Mesenchymal stem cell (in vitro differentiated cells and primary cell): ENCODE measurements at places on chromosomes 4 and X.

- no peak for DNase-seq
Observed at GRCh38 chr4:136829280-136829679, 703.0 kb downstream of the PCDH18 start.

- no peak for DNase-seq
Observed at GRCh38 chrX:30948626-30949025, 59.6 kb upstream of the TAB3 start.

DNA sequence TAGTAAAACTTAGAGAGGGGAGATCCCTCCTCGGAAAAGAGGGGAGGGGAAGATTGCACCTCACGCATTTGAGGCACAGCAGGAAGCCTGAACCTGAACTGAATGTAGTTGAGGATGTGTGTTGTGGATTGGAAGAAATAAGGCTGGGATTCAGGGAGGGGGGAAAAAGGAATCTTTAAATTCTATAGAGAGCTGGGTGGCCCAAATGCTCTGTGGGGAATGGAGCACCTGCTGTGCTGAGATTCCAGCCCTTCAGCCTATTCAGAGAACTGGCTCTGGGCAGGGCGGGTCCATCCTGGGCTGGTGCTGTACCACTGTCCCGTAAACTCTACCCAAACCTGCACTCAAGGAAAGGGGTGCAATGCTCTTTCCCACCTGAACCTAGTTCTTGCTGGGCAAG is 4.1 kb downstream of the FOXO4 start:
- no peak for DNase-seq

- peak; percentile 74 for DNase-seq
Observed at GRCh38 chr4:52861879-52862616, at the start of gene RASL11B. RASL11B (plus strand) TSS chr4:52862317; CDS start chr4:52862508, 191 bp downstream.

DNA sequence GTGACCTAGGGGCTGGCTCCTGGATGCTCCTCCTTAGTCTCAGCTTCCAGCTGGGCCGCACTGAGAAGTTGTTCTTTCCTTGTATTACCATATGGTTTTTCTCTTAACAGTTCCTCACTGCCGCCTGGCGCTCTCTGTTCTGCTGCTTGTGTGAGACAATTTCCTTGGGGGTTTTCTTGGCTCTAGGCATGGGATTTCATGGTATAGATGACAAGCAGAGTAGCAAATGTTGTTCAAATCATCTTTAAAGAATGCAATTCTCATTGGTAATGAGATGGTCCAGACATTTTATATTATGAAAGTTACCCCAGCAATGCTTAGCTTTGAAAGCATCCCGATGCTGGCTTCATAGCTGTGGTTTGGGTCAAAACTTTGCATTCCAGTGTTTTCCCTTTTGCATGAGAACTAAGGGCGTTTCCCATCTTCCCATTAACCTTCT is 37.6 kb downstream of the SEPTIN11 start:
- peak; percentile 97 for DNase-seq

- no peak for DNase-seq
Observed at GRCh38 chrX:6005856-6006255, 222.8 kb downstream of the NLGN4X start.

DNA sequence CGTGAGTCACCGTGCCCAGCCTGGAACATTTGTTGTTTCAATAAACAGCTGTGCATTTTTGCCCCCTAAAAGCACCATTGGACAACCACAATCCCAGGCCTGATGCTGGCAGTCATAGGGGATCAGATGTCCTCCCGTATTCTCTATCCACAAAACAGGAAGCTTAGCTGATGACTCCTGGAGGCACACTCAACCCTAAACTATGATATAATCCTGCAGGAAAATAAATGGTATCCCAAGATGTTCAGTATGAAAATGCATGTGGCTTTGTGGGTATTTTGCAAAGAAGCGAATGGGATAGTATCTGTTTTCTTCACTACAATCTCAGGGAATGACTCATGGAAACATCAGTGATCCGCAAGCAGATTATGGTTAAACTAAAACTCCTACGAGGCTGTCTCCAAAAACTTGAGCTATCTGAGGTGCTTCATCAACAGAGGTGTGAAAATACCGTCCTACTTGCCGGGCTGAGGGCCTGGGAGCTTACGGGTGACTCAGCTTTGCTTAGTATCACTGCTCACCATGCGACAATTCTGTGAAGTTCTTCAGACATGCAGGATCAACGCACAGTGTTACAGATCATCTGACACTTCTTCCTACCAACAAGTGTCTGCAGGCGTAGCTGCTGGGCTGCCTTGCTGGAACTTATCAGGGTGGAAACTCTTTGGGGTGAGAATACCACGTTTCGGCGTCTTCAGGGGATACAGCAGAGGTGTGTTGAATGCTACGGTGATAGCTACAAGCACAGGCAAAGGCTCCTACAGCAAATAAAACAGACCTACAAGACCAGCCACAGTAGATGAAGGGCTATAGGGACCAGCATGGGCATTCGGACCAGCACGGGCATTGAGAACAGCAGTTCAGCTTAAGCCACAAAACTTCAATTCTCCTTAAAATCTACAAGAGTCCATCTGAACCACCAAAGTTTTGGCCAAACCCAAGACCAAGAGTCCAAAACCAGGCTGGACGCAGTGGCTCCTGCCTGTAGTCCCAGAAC is 148.5 kb downstream of the DHRSX start:
- peak; percentile 96 for DNase-seq

DNA sequence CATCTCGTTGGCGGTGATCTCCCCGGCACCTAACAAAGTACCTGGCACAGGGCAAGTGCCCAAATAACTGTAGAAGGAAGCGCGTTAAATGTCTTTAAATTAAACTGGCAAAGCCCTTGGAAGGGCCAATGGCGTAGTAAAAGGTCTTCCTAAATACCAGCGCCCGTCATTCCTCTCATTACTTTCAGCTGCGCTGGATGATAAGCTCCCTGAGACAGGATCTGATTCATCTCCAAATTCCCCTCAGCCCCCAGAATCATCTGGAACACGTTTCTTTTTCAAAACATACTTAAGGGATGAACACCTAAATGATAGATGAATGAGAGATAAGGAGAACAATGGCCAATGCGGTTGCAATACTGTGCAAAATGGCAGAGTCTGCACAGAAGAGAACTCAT is 95.1 kb downstream of the AFAP1 start:
- DNase-seq, result peak; percentile 77

DNA sequence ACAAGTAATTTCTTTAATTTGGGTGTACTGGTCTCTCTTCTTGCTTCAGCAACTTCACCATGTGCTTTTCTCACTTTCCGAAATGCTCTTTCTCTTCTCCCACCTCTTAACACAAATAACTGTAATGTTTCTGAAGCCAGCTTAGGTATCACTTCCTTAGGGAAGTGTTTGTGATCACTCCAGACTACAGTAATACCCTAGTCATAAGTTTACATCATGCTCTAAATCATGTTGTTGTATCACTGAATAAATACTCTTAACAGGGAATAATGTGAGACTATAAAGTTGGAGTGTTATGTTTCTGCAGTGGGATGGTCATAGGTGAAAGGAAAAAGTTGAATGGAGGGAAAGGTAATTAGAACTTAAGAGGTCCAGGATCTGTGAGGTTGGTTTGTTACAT is 712.3 kb downstream of the C4orf33 start:
- DNase-seq, result no peak

- peak; percentile 96 for DNase-seq
Observed at GRCh38 chrX:39907964-39908661, 189.6 kb downstream of the BCOR start.

GRCh38 chr4:2948895-2949781 is 14.1 kb downstream of the NOP14 start:
- peak; percentile 31 for DNase-seq

DNA sequence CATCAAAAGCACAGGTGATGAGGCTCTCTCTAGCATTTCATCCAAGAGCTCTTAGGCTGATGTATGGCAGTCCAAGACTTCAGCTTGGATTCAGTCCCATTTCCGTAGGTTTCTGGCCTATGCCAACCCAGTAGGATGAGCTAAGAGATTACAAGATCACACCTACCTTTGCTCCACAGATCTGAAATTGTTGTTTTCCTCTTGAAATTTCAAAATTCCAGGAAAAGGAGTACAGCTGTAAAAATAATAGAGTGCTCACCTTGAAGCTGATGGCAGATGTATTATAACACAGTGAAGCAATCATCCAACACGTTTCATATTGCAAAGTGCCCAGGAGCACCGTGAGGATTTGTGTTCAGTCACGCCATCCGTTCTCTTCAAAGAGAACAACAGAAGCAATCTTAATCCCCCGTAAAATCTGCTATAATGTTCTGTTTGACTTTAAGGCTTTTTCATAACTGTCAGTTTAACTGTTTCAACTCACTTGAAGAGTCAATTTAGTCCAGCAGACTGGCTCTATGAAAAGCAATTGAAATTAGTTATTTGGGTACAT is 137.5 kb downstream of the CPE start:
- no peak for DNase-seq

- DNase-seq, result no peak
Observed at GRCh38 chrX:24728530-24728929, 34.8 kb downstream of the POLA1 start.

GRCh38 chr4:153880983-153881382 is 92.1 kb upstream of the SFRP2 start:
- no peak for DNase-seq

GRCh38 chr4:152467101-152467500 is 68.8 kb downstream of the FBXW7 start:
- no peak for DNase-seq

GRCh38 chr4:5266991-5267390 is 215.7 kb downstream of the STK32B start:
- DNase-seq, result peak; percentile 28

- no peak for DNase-seq
Observed at GRCh38 chrX:25007059-25008053, 8.4 kb downstream of the ARX start.

- no peak for DNase-seq
Observed at GRCh38 chrX:100928660-100929613, at the start of gene XKRX. XKRX (minus strand) TSS chrX:100928917; CDS start chrX:100928304, 613 bp downstream.

DNA sequence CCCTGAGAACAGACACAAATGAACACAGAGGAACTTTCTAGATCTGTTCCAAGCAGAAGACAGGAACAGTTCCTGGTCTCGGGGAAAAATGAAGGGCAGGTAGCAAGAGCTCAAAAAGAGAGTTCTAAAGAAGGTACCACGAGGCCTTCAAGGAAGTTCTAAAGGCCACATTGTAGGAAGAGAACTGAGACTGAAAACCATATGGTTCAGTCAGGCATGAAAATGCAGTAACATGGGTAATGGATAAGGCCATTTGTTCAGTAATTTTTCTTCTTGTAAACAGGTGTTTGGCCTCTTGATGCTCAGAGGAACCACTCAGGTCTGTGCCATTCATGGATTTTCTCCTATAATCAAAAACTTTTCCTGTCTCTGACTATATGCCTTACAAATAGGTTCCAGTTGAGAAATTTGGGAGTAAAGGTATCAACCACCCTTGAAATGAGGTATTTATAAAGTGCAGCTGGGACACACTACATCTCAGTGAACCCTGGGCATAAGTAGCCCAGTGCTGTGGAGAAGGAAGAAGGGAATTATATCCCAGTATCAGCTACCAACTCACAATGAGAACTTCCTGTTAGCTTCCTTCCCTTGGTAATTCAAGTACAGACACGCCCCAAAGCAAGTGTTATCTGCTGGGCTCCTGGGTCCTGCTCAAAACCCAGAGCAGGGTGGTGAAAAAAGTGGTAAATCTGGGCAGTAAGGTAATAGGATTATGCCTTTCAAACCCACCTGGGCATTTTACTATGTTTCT is 277.9 kb downstream of the KLHL13 start:
- DNase-seq, result no peak

DNA sequence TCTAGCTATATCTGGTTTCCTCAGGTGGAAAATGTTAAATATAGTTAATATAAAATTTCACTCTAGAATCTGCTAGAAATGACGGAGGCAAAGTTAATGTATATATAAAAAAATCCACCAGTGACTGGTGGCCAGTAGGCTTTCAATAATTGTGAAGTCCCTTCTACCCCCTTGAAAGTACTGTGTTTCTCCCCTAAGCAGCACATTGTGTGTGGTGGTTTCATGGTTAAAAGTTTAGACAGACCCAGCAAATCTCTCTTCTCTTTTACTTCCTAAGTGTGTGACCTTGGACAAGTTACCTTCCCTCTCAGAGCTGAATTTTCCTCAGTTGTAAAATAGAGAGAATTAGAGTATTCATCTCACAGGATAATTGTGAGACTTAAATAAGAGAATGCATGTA is 600 bp upstream of the HEPH start:
- DNase-seq, result no peak

GRCh38 chrX:130086447-130087206 is 23.7 kb downstream of the ELF4 start:
- DNase-seq, result no peak

GRCh38 chrX:48071064-48071985 is at the start of gene ZNF630:
ZNF630 (minus strand) TSS chrX:48071640; CDS start chrX:48066886, 4,754 bp downstream.
- peak; percentile 41 for DNase-seq

- DNase-seq, result no peak
Observed at GRCh38 chr4:43066415-43066814, 173.9 kb downstream of the GRXCR1 start.

GRCh38 chr4:168674077-168674747 is 177.4 kb downstream of the PALLD start:
- peak; percentile 83 for DNase-seq

DNA sequence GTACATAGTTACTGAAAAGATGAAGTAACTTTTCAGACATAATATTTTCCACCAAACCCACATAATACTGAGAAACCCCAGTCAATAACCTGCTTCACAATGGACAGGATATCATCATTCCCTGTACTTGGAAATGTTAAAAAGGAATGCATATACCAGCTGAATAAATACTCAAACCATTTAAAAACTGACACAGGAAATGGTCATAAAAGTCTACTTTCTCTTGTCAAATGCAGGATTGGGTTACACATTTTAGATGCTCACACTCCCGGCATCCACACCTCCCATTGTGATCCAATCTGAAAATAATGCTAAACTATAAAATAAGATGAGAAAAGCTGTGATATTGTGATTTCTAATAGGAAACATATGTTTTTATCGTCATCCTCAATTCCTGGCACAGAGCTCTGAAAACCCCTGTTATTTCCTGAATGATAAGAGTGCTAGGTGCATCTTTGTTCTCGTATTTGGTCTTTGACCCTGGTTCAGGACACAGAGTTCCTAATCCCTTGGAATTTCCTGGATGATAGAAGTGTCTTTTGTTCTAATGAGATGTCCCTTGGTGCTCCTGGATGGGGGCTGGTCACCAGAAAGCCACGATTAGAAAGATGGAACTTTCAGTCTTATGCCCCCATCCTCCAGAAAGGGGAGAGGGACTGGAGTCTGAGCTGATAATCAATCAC is 821.3 kb downstream of the TRIML1 start:
- DNase-seq, result no peak

DNA sequence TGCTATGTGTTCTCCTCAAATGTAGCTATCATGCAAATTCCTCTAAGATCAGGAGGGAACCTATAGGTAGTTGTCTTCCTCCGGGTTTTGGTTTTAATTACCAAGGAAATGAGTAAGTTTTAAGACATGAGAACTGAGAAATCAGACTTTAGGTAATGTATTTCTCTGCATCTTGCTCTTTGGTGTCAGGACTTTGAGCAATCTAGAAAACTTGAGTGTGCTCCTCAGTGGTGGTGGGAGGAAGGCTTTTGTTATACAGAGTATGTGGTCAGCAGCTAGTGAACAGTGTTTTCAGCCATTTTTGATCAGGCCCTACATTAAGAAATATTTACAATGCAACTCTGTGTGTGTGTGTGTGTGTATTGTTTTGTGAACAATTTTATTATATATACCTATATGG is 224.1 kb downstream of the KLHL13 start:
- DNase-seq, result no peak

GRCh38 chr4:58566260-58566659 is 1456.1 kb upstream of the IGFBP7 start:
- DNase-seq, result no peak
